Dermis blood vessel endothelial cell (primary cell): ENCODE measurements at places on chromosomes 4 and X.
A peak's percentile ranks its signal among the peaks of the same experiment; 100 is the strongest.

DNA sequence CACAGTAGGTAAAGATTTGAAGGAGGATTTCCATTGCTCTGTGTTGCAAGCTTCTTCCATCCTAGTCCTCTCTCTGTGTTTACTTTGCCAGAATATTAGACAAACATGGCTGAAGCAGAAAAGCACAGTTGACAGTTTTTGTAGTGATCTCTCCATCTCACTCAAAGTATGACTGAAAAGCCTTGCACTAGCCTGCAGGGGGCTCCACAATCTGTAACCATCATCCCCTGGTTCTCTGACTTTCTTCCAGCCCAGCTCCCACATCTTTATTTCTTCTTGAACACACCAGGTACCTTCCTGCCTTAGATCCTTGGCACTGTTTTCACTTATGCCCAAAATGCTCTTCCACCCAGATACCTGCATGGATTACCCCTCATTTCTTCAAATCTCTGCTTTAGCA lies 34.1 kb upstream of the HHIP start:
- peak; percentile 46 for DNase-seq

DNA sequence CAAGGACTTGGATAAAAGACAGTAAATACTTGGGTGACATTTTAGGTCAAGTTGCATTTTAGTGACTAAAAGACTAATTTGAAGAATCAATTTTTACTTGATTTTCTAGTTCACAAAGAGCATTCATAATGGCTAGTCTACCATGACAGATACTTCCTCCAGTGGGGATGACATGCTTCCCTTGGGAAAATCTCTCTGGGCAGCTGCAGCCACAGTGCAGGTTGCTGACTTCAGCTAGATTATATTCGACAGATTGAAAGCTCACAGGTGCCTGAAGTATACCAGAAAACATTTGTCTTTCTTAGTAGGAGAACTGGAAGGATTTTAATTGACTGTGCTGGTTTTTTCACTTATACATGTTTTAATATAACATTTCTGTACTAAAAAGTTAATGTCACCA lies 209.6 kb upstream of the MAGEB2 start:
- no peak for DNase-seq

- no peak for DNase-seq
Measured at GRCh38 chrX:153684467-153685155, 3.1 kb upstream of the SLC6A8 start.

GRCh38 chr4:54746218-54746617 lies 88.5 kb downstream of the KIT start:
- DNase-seq, result no peak

DNA sequence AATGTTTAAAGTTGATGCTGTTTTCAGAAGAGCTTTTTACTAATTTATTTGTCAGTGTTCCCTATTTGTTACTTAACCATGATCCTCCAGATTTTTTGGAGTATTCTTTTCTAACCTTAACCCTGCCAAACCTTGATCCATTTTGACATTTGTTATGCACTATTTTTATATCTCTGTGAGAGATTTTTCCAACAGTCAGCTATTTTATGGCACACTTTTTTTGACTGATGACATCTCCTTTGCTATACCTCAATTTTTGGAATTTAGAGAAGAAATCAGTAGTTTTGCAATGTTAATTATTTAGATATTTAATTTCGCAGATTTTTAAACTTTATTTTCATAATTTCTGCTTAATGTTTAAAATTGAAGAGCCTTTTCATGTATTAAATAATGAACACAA lies 66.0 kb downstream of the CPEB2 start:
- DNase-seq, result no peak

GRCh38 chrX:77442728-77443127 lies 4.5 kb upstream of the FGF16 start:
- DNase-seq, result peak; percentile 94

DNA sequence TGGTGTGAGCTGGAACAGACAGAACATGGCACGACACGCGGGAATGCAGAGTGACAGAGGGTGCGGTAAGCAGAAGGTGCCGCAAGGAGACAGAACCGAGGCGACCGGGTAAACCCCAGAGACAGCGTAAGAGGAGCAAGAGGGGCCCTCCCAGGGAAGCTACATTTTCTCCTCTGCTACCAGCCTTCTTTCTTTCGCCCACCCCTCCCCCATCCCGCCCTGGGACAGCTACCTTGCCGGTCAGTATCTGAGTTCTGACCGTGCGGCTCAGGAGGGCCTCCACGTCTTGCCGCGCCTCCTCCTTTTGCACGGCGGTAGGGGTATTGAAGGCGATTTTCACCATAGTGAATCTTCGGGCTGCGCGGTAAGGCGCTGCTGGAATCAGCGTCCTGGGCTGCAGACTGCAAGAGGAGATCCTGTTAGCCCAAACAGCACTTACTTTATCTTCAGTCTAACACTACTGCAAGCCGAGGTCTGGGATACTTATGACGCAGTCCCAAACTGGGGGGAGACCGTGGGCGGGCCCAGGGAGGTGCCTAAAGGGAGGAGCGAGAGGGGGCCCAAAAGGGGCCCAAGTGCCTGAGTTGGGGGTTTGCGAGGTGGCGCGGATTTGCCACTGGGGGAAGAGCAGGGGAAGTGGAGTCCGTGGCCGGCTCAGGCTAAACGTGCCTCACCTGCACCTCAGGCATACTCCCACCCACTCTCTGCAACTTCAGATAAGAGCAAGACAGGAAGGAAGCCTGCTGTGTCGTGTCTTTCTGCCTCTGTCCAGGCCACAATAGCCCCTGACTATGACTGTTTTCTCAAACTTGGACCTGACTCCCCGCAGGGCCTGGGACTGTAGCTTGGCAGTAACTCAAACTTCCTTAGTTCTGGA lies at the start of gene ITM2A:
ITM2A (minus strand) TSS at position 462 of the 877 bp plus-strand sequence; CDS start at position 343, 119 bp downstream.
- DNase-seq, result peak; percentile 45

DNA sequence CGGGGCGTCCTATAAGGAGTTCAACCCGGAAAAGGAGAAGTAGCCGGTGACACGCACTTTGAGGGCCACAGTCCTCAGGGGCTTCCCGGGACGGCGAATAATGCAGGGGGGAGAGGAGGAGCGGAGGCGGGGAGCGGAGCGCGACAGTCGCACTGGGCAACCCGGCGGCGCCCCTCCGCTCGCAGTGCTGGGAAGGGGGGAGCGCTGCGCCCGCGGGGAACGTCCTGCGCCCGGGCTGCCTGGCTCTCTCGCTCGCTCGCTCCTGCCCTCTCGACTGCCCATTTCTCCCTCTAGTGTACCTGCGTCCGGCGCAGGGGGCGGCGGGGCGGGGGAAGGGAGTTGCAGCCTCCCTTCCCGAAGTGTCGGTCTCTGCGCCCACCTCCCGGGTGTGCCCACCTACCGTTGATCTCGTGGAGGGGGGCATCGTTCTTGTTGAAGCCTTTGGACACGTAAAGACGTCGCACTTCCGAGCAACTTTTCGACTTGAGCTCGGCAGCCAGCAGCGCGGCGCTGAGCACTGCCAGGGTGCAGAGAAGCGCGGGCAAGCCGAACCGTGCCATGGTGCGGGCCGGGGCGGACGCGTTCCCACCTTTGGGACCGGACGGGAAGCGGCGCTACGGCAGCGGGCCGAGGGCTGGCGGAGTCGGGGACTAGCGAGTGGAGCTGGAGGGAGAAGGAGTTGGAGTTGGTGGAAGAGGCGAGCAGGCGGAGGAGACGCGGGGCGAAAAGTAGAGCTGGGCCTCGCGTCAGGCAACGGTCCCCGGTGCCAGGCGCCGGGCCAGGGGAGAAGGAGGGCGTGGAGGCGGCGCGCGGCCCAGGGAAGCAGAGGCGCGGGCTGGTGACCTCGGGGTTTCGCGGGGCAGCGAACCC lies 648 bp downstream of the GPC4 start:
- DNase-seq, result peak; percentile 0

DNA sequence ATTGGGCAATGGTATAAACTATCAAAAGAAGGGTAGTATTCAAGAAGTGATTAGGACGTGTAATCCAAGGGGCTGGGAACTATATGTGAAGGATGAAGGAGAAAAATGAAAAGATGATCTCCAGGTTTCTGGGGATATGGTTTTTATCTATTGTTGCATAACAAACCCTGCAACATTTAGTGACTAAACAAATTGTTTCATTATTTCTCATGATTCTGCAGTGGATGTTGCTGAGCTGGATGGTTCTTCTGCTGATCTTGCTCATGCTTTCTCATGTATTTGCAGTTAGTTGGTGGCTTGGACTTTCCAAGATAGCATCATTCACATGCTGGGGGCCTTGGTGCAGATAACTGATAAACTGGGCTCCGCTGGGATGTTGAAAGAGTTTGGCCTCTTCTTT lies 29.1 kb downstream of the PHOX2B start:
- no peak for DNase-seq

DNA sequence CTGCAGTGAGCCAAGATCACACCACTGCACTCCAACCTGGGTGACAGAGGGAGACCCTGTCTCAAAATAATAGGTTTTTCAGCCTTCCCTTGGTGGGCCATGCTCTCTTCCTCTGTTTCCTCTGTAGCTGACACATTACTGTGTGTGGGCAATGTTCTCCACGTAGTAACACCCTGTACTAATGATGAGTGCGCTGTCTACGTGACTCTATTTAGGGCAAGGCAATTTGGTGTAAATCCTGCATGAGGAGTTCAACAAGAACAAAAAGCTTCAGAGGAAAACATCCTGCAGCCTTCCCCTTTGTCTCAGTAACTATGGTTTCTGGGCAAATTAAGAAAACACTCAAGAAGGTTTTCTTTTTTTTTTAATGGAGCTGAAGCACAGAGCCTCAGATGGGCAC lies 24.4 kb upstream of the JAKMIP1 start:
- no peak for DNase-seq

DNA sequence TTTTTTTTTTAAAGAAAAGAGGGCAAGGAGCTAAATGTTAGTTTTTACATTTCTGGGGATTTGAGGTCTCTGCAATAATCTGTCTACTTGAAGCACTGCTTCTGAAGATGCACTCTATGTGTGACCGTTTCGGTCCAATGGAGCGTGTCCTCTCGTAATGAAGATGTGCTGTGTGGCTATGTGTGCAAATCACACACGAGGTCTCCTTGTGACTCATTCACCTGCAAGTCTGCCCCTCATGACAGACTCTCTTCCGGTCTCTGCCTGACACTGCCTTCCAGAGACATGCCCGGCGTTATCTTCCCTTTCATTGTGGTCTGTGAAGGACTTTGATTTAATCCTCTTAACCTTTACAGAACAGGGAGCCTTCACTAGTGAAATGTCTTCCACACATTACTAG lies 84.3 kb downstream of the TRAM1L1 start:
- no peak for DNase-seq

DNA sequence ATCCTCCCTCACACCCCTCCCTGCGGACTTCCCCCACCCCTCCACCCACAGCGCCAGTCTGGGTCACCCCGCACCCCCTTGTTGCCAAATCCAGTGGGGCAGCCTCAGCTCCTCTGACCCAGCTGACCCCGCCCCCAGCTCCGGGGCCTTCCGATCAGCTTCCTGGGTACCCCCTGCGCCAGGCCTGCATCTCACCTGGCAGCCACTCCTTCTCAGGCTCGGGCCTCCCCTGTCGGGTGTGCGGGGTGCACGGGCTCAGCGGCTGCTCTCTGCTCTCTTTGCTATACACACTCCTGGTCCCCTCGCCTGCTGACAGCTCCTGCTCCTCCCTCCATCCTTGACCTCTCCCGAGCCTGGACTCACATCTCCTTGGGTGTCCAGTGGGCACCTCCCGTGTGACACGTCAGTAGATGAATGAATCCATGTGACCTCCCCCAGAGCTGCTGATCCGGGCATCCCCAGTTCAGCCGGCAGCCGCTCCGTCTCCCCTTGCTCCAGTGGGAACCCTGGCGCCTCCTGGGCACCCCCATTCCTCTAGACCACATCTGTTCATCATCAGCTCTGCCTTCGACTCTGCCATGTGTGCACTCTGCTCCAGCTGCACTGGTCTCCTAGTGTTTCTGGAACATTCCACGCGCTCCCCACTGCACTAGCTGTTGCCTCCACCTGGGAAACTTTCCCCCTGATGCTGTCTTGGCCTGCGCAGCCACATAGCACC lies 9.9 kb downstream of the CFAP99 start:
- no peak for DNase-seq

DNA sequence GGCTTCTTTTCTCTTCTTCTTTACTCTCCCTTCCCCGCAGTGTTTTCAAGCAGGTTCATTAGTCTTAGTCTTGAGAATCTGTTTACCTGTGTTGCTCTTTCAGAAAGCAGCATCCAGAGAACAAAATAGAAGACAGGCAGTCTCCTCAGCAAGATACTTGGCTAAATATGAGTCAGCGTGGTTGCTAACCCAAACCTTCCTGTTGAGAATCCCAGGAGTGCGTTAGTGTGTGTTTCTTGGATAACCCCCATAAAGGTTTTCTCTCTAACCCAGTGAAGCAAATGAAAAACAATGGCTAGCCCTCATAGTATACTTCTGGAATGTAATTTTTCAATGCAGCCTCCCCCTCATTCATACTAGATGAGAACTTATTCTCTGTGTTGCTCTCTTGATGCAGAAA lies 41.1 kb downstream of the BMPR1B start:
- no peak for DNase-seq

- no peak for DNase-seq
Measured at GRCh38 chr4:102988429-102989020, 31.0 kb downstream of the SLC9B1 start.

DNA sequence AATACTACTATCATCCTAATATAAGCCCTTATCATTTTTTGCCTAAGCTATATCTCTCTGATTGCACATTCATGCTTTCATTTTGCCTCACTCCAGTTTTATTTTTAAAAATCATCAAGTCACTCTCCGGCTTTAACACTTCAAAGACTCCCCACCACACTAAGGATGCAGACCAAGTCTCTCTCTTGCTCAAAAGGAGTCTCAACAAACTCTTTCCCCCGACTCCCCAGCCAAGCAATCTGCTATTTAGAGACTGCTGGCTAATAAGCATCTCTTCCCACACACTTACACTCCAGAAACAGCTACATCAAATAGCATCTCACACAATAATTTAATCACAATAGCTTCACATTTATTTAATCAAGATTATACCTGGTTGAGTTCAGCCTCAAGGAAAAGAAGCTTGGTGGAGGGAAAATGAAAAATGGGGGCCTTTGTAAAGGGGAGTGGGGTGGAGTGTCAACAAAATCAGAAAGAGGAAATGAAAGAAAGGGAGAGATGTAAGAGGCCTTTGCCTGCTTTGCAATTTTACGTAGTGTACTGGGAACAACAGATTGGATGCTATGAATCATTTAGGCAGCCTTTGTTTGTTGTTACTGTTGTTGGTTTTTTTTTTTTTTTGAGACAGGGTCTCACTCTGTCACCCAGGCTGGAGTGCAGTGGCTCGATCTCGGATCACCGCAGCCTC lies 104.1 kb upstream of the MCF2 start:
- no peak for DNase-seq

- DNase-seq, result peak; percentile 43
Measured at GRCh38 chr4:168796362-168797106, 213.5 kb downstream of the CBR4 start.
